ENCODE measurements at places on chromosomes 3 and 15. TPM values are rescaled to one million over a fixed set of nuclear protein-coding genes. Genes with fewer than 3 reads are reported as not detected.

The SERINC4 gene
- 0.08 TPM for total RNA-seq

The LIPH gene
- 5.1 TPM for total RNA-seq

The BCL2A1 gene
- total RNA-seq, result 10.3 TPM

The SERPINI1 gene
- total RNA-seq, result 2.8 TPM

The NANOGP8 gene
- not detected for total RNA-seq
